HepG2 (cell line): ENCODE measurements at places on chromosomes 5 and 9.

GRCh38 chr5:4553978-4554377 lies 586.2 kb upstream of the ADAMTS16 start:
- DNase-seq, result no peak

GRCh38 chr9:105413525-105413924 lies 34.3 kb upstream of the FSD1L start:
- DNase-seq, result peak; percentile 47

DNA sequence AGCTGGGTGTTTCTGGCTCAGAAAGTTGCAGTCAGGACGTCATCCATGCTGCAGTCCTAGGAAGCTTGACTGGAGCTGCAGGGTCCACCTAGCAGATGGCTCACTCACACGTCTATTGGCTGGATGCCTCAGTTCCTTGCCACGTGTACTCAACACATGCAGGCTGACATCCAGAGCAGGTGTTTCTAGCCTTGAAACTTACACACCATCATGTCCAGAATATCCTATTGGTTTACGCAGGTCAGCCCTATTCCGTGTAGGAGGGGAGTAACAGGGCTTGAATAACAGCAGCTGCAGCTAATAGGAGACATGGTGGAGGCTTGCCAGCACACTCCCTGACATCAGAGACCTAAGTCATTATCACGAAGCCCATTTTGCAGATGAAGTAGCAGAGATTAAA lies 473.5 kb downstream of the ACTL7B start:
- no peak for DNase-seq

DNA sequence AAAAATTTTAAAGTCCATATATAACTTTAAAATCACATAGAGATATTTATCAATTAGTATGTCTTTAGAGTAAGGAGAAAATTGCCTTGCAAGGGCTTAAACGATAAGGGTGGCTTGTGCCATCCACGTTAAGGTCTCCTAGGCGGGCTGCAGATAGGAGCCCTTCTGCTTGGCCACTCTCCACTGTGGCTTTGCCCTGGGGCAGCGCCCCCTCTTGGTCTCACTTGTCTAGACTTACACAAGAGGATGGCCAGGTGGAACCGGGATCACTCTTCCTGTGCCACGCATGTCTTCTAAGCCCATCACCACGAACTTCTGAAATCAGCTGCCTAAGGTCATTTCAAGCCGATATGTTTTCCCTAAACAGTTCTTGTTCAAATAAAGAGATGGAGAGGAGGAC lies 2.9 kb downstream of the FPGS start:
- DNase-seq, result peak; percentile 51

DNA sequence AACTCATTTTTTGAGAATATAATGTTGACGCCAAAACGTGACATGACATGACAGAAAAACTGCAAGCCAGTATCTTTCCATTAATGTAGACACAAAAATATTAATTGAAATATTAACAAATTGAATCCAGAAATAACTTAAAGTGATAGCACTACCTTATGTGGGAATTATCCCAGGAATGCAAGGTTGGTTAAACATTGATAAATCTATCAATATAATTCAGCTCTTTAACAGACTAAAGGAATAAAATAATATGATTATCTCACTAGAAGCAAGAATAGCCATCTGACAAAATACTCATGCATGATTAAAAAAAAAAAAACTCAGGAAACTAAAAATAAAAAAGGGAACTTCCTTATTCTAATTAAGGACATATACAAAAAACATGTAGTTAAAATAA lies 6.8 kb downstream of the ZNF510 start:
- no peak for DNase-seq

DNA sequence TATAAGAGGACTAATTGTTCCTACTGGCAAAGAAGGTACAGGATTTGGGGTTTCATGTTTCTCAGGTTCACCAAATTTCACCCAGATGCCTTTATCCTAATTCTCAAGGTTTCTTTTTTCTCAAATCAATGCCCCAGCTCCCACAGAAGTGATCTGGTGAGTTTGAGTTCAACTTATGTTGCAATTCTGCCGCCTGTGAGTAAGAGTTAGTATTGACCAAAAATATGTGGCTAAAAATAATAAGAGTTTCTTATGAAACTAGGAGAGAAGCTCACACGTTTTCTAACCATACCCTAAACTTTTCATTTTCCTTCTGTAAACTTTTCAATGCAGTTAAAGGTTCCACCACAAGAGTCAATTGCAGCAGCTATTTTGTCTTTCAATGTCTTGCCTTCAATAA lies 15.1 kb downstream of the SLCO6A1 start:
- DNase-seq, result no peak

- DNase-seq, result peak; percentile 46
Observed at GRCh38 chr5:68962757-68963484, 130.9 kb upstream of the SLC30A5 start.

DNA sequence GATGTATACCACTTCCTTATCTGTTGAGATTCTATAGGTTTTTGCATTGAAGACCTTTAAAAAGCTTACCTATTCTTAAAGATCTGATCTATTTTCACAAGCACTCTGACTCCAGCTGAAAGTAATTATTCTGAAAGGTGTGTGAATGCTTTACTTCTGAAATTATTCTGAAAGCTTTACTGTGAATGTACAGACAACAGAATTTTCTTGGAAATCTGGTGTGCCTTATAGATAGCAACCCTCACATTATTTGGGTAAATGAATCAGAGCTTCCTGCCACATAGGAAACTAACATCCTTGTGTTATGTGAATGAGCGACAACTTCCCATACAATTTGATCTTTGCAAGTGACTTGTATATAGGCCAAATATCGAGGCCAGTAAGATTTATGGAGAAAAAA lies 6.5 kb downstream of the CDO1 start:
- DNase-seq, result no peak

- no peak for DNase-seq
Observed at GRCh38 chr9:547314-547713, 294.2 kb upstream of the DMRT1 start.

- no peak for DNase-seq
Observed at GRCh38 chr5:148708854-148709253, 54.5 kb upstream of the HTR4 start.

DNA sequence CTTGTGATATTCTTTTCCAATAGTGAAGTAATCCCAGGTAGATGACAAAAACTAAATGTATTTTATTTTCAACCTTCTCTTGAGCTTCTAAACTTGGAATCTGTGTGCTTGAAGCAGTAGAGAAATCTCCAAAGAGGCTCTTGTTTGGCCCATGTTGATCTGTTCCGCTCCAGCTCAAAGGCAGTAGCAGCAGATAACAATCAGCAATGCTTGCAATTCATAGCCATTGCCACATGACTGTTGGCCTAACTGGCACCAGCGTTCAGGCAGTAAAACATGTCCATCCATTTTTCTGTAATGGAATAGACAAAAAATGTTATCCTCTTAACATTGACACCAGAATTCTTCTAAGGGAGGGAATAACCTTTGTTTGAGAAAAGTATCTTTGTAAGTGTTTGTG lies 270.7 kb upstream of the MSX2 start:
- no peak for DNase-seq

- DNase-seq, result no peak
Observed at GRCh38 chr9:95505072-95505716, 11.6 kb downstream of the PTCH1 start.

GRCh38 chr9:92299116-92299515 lies 5.6 kb upstream of the IARS1 start:
- no peak for DNase-seq

DNA sequence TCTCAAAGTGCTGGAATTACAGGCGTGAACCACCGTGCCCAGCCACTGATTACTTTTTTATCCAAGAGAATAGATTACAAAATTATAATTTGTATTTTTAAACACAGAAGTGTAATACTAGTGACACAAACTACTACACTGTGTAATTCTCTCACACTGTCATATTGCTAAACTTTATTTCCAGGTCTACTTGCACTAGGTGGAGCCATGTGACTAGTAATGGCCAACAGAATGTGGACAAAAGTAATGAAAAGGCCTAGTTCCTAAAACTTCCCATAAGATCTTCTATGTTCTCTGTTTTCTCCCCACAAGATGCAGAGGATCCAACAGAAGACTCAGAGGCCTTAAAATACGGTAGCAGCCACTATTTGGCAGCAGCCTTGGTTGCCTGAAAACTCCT lies 27.3 kb downstream of the NADK2 start:
- DNase-seq, result peak; percentile 19
